Aorta (tissue), 5 donors: ENCODE measurements at places on chromosomes 6 and 20. TPM values are rescaled to one million over a fixed set of nuclear protein-coding genes. Genes with fewer than 3 reads are reported as not detected.
A peak's percentile ranks its signal among the peaks of the same experiment; 100 is the strongest.

DNA sequence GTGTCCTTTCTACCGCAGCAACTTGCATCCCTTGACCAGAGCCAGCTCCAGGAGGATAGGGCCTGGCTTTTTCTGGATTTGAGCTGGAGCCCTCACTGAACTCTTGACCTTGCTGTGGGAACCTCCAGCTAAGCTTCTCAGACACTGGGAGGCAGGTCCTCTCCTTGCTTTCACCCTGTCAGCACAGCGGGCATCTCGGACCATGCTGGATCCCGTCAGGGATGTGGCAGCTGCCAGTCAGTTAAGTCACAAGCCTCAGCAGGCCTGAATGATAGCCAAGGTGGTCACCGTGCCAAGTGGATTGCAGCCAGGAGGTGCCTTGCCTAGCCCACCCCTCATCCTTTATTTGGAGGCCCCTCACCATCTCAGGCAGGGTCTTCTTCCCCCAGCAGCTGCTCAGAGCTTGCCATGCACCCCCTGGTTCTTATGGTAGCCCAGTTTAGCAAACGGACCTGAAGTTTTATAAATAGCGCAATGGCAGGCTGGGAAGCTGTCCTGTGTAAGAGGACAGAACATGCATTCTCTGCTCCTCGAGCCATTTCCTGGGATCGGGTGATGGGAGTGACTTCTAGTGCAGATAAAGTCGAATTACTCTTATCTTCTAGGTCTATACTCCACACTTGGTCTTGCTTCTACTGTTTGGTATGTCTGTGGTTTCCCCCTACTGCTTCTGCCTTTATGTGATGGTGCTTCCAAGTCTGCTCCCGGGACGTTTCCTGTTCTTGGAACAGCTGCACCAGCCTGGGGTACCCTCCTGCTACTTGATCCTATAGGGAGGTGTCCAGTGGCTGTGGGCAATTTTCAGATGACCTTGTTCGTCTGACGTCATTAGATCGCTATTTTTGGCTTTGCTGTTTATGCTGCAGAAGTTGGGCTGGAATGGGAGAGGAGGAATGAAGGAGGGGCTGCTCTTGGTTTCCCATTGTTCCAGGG lies 7.1 kb upstream of the MYLK2 start:
- DNase-seq, result no peak

DNA sequence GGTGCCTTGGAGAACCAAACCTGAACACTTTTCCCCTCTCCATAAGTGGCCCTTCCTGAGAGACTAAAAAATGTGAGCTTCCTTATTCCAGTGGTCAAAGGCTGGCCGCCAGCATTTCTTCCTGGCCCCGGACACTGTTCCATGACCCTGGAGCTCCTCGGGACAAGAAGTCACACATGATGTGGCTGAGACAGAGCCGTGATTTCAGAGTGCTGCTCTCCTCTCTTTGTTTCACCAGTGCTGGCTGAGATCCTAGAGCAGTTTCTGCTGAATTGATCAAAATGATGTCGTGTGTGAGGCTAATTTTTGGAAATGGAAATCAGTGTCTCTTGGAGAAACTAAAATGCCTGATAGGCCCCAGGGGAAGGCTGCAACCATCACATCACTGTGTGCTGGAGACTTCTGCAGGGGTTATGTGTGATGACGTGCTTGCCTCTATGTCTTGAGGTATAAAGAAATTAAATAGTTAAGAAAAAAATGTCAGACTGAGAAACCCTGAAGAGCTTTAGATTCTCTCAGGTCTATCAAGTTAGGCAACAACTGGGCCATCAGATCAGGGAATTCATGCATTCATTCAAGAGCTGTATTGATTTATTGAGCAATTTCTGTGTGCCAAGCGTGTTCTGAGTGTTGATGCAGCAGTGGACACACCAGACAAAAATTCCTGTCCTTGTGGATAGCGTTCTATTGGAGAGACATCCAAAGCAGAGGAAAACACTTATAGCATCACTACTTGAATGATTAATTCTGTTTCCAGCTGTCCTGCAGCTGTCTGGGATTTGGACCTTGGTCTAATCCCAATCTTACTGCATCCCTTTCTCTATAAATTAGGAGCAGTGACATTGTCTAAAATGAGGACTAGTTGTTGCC lies 72.7 kb upstream of the CCN6 start:
- no peak for DNase-seq

GRCh38 chr6:112249489-112249888 lies 4.9 kb downstream of the LAMA4 start:
- DNase-seq, result no peak

DNA sequence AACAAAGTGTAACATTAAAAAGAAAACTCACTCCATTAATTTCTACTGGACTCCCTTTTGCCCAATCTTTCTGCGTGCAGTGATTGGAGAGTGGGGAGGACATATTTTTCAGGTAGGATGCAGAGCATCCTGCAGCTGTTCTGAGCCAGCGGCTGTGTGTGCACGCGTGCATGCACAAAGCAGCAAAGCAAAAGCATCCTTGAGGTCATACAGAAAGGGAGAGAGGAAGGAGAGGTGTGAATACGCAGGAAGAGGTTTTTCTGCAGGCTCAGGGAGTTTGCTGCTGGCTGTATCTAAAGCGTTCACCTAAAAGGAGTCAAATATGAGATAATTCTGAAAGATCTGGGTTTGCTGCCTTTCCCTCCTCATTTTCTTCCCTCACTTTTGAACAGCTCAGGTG lies 108.4 kb downstream of the HUS1B start:
- no peak for DNase-seq

GRCh38 chr6:155434096-155434495 lies 21.5 kb downstream of the NOX3 start:
- DNase-seq, result no peak

DNA sequence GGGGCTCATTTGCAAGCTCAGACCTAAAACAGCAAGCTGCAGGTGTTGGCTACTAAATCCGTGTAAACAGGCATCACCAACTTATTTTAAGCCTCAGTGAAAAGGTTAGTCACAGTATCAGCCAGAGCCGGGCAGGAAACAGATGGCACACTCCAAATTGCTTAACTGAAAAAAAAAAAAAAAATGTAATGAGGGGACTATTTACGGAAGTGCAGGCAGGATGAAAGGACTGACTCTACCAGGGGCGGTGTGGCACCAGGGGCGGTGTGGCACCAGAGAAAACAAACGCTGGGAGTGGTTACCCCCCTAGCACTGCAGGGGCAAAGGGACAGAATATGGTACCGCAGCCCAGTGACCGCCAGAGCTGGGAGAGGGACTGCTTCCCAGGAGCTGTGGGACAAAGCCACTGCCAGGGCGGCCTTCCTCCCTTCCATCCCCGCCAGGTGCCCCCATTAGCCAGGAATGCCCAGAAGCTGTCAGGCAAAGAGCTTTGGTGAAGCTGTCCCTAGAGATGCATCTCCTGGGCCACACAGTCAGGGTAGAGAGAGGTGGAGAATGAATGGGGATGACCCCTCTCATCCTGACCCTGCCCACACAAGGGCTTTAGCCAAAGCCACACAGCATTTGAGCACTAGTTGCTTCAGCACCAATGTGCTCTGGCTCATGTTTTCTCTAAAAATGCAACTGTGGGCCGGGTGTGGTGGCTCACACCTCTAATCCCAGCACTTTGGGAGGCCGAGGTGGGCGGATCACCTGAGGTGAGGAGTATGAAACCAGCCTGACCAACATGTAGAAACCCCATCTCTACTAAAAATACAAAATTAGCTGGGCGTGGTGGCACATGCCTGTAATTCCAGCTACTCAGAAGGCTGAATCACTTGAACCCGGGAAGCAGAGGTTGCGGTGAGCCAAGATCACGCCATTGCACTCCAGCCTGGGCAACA lies 39.6 kb upstream of the GFOD1 start:
- no peak for DNase-seq

DNA sequence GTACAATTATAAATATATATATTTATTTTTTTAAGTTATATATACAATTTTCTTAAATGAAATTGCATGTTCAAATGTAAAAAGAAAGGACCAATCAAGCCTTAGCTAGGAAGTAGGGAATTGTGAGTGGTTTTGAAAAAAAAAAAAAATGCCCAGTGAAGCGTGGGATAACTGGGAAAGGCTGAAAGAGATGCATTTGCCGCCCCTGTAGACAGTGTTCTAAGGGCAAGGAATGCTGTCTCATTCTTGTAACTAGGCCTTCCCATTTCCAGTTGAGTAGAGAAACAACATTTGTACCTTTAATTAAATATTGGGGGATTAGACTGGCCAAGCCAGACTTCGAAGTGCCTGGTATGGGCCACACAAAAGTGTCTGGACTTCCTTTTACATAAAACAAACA lies 430.1 kb upstream of the SLC35B3 start:
- no peak for DNase-seq

- DNase-seq, result peak; percentile 62
Measured at GRCh38 chr20:37270576-37271420, 9.2 kb upstream of the GHRH start.

DNA sequence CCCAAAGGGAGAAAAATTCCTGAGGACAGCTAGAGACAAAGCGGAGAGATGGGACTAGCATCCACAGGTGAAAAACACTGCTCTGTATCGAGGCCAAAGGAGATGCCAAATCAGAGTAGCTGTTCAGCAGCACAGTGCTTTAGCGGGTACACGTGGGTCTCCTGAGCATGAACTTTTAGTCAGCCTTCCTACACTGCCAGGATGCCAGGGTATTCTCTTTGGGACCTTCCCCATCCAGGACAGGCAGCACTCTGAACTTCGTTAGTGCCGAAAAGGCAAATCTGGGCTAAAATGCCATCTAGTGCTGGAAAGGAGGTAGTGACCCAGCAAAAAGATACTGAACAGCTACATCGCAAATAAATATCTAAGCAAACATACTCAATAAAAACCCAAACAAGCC lies 64.9 kb downstream of the C6orf58 start:
- DNase-seq, result no peak

DNA sequence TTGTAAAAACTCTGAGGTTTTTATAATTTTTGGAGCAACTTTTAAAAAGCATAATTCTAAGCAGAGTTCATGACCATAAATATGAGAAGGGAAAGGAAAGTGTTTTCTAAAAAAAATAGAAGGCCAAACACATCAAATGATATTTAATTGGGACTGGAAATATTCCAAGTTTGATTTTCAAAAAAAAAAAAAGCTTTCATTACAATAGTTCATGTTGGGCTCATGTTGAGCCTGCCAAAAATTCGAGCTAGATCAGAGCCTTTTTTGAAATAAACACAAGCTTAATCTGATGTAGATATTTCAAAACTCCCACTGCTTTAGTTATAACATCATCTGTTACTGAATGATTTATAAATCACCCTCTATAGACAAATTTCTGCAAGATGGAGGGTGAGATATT lies 163.4 kb upstream of the DEFB112 start:
- DNase-seq, result no peak

- DNase-seq, result no peak
Measured at GRCh38 chr6:82761674-82762345, 303.8 kb downstream of the UBE3D start.

GRCh38 chr6:97644353-97644752 lies 361.3 kb upstream of the MMS22L start:
- no peak for DNase-seq

The BMP5 gene
- total RNA-seq, result 0.45 TPM
